ENCODE measurements at places on chromosomes 3 and 15.
A peak's percentile ranks its signal among the peaks of the same experiment; 100 is the strongest.

- DNase-seq: no peak
Measured at GRCh38 chr3:14570864-14571263, 30.7 kb upstream of the GRIP2 start.

- no peak for DNase-seq
Measured at GRCh38 chr3:162015856-162016255, 519.2 kb downstream of the OTOL1 start.

GRCh38 chr3:27653803-27654558 is 68.1 kb downstream of the EOMES start:
- no peak for DNase-seq

DNA sequence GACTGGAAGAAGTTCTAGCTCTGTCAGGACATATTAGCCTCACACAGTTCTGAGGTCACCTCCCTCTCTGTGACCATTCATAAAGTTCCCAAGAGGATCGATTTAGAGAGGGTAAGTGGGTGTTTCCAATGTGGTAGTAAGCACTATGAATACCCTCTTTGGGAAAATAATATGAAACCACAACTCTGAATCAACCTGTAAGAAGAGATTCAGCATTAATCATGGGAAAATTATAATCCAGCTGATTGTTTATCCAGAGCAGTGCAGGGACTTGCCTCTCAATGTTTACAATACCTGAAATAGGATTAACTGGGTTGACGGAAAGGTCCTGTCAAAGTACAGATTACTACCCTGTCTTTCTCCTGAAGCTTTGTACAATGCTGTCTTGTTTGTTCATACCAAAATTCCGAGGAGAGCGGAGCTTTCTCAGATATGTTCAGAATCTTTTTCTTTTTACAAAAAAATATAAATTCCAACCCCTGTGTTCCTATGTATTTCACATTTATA is 302.9 kb upstream of the DPPA4 start:
- no peak for DNase-seq

DNA sequence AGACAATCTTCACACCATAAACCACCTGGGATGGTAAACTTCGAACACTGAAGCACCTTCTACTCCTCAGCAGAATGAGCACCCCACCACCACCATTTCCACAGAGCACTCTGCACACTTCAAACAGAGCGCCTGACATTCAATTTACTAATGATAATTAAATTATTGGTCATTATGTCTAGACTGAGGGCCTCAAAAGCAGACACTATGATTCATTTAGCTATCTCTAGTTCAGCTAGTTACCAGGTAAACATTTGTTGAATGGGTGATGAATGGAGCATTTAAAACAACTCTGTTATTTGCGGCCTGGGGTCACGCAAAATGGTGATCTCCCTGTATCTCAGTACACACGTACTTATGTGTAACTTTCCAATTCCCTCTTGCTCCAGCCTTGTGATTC is 40.9 kb downstream of the ACAP2 start:
- DNase-seq: no peak

GRCh38 chr15:31353931-31354330 is 27.3 kb downstream of the KLF13 start:
- DNase-seq: no peak

GRCh38 chr3:139758654-139759291 is 81.0 kb upstream of the NMNAT3 start:
- DNase-seq: no peak

GRCh38 chr15:78104566-78105475 is 12.5 kb downstream of the SH2D7 start:
- DNase-seq: no peak

DNA sequence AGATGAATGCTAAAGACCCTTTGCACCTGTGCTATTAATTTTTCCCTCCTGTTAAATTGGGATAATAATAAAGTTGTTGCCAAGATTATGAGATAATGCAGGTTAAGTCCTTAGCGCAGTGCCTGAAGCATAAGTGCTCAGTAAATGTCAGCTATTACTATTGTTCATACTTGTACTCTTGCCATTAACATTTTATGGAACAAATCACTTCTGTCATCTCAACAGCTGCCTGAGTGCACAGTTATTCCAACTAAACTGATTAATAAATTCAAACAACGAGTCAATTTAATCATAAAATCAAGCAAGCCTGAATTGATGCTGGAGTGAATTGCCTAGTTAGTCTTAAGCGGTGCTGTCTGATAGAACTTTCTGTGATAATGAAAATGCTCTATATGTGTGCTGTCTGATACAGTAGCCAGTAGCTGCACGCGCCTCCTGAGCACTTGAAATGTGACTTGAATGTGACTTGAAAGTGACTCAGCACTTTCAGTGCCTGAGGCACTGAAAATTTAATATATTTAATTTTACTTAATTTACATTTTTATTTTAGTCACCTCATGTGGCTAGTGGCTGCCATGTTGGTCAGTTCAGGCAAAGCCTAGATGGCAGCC is 198.7 kb upstream of the PFN2 start:
- no peak for DNase-seq

- no peak for DNase-seq
Measured at GRCh38 chr15:96746665-96747064, 416.2 kb downstream of the NR2F2 start.

- no peak for DNase-seq
Measured at GRCh38 chr15:50970524-50970923, 62.0 kb downstream of the AP4E1 start.

GRCh38 chr3:65577843-65578430 is 460.8 kb downstream of the MAGI1 start:
- DNase-seq: no peak

DNA sequence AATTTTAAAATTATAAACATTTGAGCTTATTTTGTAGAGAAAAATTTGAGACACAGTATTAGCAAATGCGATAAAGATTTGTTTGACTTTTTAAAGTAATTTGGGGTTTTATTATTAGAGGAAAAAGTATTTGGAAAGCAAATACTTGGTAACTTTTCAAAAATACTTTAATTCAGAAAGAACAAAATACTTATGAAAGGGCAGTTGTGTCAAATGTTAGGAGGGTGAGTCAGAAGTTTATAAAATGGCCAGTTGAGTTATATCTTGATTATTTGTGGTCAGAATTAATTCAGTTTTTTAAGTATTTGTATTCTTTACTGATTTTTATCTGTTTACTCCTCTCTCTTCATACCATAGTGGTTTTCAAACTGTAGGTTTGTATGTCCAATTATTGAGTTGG is 12.1 kb downstream of the LACTB start:
- DNase-seq: no peak

DNA sequence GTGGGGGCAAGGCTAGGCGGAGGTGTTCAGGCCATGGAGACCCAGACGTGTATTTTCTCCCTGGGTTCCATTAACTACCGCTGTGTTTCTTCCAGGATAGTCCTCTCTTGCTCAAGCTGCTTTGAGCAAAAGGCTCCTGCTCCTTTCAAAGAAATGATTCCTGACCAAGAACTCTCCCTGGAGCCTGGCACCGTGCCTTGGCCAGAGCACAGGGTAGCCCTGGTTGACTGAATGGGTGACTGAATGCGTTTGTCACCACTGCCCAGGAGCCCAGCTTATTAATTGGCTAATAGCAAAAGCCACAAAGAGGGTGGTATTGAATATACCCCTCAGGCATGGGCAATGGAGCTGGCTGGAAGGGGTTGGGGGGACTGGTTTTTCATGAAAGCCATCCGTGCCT is 13.9 kb downstream of the RASGRF1 start:
- DNase-seq: no peak

- DNase-seq: no peak
Measured at GRCh38 chr3:100982710-100983109, 10.5 kb downstream of the ABI3BP start.

- peak; percentile 36 for DNase-seq
Measured at GRCh38 chr15:68583936-68584755, 5.4 kb downstream of the CORO2B start.
